Heart left ventricle (tissue), 16 donors: ENCODE measurements at places on chromosomes 3 and 15.
A peak's percentile ranks its signal among the peaks of the same experiment; 100 is the strongest.

- no peak for DNase-seq
These were observed 102.8 kb downstream of the EEFSEC start for GRCh38 chr3:128256131-128256530.

DNA sequence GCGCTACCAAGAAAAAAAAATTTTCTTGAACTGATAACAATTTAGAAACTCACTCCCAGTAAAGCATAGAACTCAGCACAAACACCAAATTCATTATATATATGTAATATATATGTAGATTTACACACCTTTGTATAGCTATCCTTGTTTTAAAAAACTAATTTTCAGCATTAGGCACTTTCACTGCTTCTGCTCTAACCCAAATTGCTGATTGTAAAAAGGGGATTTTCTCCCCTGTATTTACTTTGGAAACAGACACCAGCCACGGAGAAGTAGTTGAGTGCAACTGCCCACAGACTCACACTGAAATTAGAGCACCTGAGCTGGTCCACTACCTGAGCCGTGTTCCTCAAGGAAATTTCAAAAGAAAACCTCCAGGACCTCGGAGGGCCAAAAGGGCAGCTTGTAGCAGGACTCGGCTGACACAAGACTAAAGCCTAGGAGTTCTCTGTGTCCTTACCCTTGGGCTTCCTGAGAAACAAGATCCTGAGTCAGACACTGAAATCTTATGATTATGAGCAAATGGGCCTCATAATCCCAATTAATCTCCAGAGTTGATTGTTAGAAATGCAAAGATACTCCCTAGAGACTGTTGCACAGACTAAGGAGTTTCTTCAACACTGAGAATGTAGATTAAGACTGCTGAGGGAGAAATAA, 106.0 kb downstream of the TNIK start:
- DNase-seq: no peak

DNA sequence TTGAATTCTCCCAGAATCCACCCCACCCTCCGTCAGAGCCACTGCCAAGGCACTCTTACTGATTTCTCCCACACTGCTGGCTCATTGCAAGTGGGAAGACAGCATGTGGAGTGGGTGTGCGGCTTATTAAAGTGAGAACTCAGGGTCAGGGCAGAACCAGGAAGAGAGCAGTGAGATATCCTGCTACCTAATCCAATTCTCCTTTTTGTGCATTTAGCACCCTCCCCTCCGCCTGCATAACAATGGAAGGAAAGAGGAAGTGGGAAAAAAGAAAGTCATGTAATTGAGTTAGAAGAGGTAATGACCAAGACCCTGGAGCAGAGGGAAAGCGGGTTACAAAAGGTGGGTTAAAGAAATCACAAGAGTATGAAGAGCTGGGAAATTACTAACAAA, 27.8 kb upstream of the PIK3CB start:
- DNase-seq: no peak

DNA sequence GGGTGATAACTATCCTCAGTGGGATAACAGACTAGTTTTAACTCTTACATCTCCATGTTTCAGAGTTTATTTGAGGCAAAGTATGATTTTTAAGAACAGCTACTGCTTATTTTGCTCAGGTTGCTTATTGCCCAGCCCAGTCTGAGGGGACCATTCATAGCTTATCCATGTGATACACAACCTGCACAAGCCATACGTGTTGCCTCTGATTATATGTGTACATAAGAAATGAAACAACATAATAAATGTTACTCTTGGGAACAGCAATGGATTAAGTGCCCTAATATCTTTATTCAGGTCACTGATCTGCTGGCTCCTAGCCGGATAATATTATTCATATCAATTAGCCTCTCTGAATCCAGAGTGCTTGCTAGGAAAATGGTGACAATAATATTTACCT, 236.2 kb downstream of the CGGBP1 start:
- DNase-seq: no peak

- DNase-seq: no peak
These were observed 64.3 kb upstream of the CGNL1 start for GRCh38 chr15:57312006-57312317.

- no peak for DNase-seq
These were observed 106.5 kb downstream of the UBE3A start for GRCh38 chr15:25332306-25332705.

GRCh38 chr15:99103279-99103678, 1.6 kb upstream of the SYNM start:
- DNase-seq: no peak

DNA sequence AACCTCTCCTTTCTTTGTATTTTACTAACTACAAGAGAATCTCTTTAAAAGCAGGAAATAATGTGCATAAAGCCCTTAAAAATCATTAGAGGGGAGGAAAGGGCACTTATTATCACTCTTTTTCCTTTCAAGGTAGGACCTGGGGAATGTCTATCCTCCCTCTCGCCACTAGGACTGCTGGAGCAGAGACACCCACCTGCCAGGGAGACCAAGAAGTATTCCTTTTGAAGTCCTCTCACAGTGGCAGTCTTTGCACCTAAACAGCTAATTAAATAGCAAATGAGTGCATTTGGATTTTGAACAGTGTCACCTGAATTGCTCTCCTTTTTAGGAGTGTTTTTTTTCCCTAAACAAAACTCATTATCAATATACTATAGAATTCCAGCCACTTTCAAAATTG, 874.1 kb downstream of the ZPLD1 start:
- no peak for DNase-seq

DNA sequence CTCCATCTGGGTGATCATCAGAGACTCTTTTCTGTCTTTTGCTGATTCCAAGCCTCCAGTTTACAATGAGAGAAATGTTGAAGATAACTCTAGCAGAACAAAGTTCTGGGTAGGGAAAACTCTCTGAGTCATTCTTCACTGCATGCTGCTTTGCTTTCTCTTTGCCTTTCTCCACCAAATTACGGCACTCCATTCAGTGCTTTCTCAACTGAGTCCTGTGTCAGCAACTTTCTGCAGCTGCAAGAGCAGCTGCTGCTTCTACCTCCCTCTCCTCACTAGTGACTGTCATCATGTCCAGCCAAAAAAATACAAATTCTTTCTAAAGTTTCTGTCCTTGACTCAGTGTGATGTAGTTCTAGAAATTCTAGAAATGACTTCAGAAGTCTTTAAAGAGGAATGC, 953.8 kb downstream of the IGSF11 start:
- no peak for DNase-seq

GRCh38 chr15:89003865-89004725, 84.2 kb upstream of the ABHD2 start:
- DNase-seq: peak; percentile 79

- DNase-seq: no peak
These were observed 97.4 kb upstream of the RBMS3 start for GRCh38 chr3:29183346-29184087.
